A549 treated with DMSO at 1 μM for 4 hours (cell line): ENCODE measurements at places on chromosomes 6 and 20. TPM values are rescaled to one million over a fixed set of nuclear protein-coding genes. Genes with fewer than 3 reads are reported as not detected.

The SLC17A5 gene
- 8.8 to 10.6 TPM (median 9.2 TPM) in 5 replicates for total RNA-seq

The CPXM1 gene
- not detected in 5 replicates for total RNA-seq

The TMC2 gene
- not detected in 5 replicates for total RNA-seq

The EFCAB8 gene
- total RNA-seq, result not detected in 5 replicates

The ETV7 gene
- 0.13 to 0.17 TPM (median 0.15 TPM) in 4 of 5 replicates, not detected in the other for total RNA-seq

The COL21A1 gene
- 0.56 to 1.4 TPM (median 0.68 TPM) in 5 replicates for total RNA-seq

The DDX43 gene
- not detected in 5 replicates for total RNA-seq

The RNF182 gene
- 2.9 to 4.0 TPM (median 3.4 TPM) in 5 replicates for total RNA-seq

The UBE2C gene
- 225 to 256 TPM (median 248 TPM) in 5 replicates for total RNA-seq

The RCAN2 gene
- total RNA-seq, result not detected in 5 replicates

The MATN4 gene
- 0.09 to 0.14 TPM (median 0.13 TPM) in 4 of 5 replicates, not detected in the other for total RNA-seq
